HuH-7.5 (cell line): ENCODE measurements at places on chromosomes 6 and 20.

DNA sequence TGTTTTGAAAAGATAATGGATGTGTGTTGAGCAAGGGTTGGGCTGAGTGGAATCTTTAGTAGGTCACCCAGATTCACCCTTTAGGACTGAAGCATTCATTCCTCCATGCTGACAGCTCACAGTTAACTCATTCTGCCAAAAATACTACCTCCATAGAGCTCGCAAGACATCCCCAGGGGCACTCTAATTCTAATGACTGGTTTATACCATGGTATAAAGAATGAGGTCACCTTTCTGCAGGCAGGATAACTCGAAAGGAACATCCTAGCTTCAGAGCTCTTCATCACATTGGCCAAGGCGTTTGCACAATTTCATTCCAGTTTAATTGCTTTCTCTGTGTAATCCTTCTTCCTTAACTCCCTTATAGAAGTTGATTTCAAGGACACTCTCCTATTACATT is 1257.2 kb upstream of the EYS start:
- no peak for DNase-seq

- no peak for DNase-seq
Observed at GRCh38 chr6:160082627-160083026, 39.0 kb upstream of the SLC22A1 start.

GRCh38 chr6:134288538-134289203 is 29.2 kb downstream of the SGK1 start:
- no peak for DNase-seq

GRCh38 chr6:16973051-16973450 is 128.8 kb upstream of the STMND1 start:
- DNase-seq, result no peak

- DNase-seq, result no peak
Observed at GRCh38 chr6:159110013-159110412, 59.2 kb upstream of the FNDC1 start.

GRCh38 chr6:86205980-86206379 is 563.3 kb upstream of the SYNCRIP start:
- DNase-seq, result no peak

DNA sequence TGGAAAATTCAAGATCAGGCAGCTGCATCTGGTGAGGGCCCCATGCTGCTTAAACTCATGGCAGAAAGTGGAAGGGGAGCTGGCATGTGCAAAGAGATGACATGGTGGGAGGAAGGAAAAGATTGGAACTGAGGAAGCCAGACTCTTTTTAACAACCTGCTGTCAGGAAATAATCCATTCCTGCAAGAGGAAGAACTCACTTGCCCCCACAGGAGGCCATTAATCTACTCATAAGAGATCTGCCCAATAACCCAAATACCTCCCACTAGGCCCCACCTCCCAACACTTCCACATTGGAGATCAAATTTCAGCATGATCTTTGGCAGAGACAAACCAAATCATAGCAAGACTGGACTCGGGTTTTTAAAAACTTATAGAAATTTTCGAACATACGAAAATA is 200.5 kb upstream of the KCNQ5 start:
- DNase-seq, result no peak

- DNase-seq, result no peak
Observed at GRCh38 chr20:3751675-3752385, 15.7 kb downstream of the ADISSP start.

DNA sequence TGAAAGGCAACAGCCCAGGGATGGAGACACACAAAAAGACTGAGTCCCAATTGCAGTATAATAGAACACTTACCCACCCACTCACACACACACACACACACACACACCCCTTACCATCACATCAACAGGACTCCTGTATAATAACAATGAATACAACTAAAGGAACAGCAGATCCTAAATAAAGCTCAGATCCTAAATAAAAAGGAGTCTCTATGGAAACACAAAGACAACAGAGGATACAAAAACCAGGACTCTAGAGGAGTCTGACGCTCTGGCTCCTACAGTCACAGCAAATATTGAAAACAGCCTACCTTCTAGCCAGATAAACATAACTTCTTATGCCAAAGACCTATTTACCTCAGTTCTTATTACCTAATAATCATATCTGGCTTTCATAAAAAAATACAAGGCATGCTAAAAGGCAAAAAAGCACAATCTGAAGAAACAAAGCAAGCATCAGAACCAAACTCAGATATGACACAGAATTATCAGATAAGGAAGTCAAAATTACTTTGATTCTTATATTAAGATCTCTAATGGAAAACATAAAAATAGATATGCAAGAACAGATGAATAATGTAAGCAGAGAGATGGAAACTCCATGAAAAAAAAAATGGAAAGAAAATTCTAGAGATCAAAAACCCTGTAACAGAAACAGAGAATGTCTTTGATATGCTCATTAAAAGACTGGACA is 134.9 kb downstream of the MMUT start:
- DNase-seq, result no peak

GRCh38 chr20:17648315-17648646 is 33.8 kb downstream of the RRBP1 start:
- no peak for DNase-seq

DNA sequence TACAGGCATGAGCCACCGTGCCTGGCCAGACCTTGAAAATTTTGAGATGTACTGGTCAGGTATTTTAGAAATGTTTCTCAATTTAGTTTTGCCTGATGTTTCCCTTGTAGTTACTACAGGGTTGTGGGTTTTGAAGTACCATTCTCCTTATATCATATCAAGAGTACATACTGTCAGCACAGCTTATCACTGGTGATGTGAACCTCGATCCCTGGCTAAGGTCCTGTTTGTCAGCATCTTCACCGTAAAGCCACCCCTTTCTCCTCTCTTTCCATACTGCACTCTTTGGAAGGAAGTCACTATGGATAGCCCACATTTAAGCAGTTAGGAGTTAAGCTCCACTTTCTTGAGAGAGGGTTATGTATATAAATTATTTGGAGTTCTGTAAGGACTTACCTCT is 27.8 kb downstream of the PHACTR2 start:
- DNase-seq, result no peak

GRCh38 chr20:5168651-5169396 is 42.0 kb downstream of the CDS2 start:
- no peak for DNase-seq

DNA sequence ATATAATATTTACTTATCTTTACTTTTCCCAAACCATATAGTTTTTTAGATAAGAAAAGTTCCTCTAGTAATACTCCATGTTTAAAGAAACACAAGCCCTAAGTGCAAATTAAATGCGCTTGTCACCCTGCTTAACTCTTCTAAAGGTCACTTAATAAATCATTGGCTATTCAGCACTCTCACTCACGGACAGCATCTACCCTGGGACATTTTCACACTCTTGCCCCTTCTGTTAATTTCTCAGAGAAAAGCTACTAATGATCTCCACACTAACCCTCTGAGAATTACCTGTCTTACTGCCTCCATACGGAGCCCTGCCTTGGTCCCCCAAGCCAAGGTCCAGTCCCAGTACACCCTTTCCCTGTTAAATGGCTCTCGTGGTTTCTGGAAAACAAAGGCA is 102.2 kb downstream of the NRN1 start:
- no peak for DNase-seq

- no peak for DNase-seq
Observed at GRCh38 chr6:52689857-52690256, 18.9 kb downstream of the TMEM14A start.

- no peak for DNase-seq
Observed at GRCh38 chr20:57808264-57809070, 98.7 kb upstream of the PMEPA1 start.

- no peak for DNase-seq
Observed at GRCh38 chr20:9457136-9457535, 57.3 kb upstream of the LAMP5 start.

DNA sequence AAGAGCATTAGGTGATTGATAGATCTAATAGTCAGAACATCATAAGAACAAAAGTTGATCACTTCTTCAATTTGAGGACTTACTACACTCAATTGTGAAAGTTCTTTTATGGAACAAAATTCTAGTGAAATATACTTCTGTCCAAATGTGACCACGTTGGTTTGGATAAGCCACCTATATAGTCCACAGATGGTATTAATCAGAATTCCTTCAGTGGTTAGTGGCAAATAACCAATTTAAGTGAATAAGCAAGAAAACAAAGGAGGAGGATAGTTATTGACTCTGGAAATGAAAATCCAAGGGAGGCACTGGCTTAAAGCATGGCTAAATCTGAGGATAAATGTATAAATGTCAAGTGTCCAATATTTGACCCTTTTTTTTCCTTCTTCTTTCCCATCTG is 268.5 kb upstream of the MARCKS start:
- no peak for DNase-seq

GRCh38 chr6:163563318-163563717 is 148.8 kb downstream of the QKI start:
- DNase-seq, result no peak
